Astrocyte (in vitro differentiated cells and primary cell): ENCODE measurements at places on chromosomes 6 and 20. TPM values are rescaled to one million over a fixed set of nuclear protein-coding genes. Genes with fewer than 3 reads are reported as not detected.

DNA sequence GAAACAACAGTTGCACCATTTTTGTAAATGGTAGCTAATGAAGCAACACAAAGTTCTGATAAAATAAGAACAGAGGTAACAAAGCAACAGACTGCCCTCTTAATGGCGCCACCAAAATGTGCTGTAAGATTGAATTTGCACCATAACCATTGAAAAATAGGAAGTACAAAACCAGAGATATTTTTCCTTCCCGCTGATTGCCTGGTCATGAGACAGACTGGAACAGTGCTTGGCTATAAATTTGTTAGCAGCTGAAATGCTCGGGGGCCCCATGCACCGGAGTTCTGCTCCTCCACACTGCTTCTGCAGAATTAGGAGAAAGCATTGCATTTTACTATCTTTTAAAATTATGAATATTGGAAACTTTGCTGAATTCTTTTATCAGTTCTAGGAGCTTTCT, 164.4 kb upstream of the QKI start:
- no peak for DNase-seq

- DNase-seq: peak; percentile 43
Measured at GRCh38 chr6:21596949-21597682, 3.6 kb downstream of the SOX4 start.

DNA sequence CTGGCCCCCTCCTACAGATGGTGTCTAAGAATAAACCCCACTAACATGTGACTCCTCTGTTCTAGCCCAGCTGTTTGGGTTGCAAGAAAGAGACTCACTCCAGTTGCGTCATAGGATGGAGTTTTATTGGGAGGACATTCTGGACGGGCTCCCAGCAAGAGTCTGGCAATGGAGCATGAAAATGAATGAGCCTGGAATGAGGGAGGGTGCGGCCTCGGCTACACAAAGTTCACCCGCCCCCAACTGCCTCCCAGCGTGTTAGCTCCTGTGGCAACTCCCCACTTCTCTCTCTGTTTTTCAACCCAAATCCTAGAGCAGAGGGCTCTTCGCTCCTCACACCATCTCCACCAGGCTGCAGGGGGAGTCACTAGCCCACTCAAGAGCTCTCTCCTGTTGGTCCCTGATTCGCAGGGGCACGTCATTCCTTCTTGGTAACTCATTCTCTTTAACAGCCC, 5.1 kb upstream of the ADAM33 start:
- peak; percentile 89 for DNase-seq

GRCh38 chr6:103893141-103893581, 966.6 kb downstream of the HACE1 start:
- DNase-seq: peak; percentile 3

DNA sequence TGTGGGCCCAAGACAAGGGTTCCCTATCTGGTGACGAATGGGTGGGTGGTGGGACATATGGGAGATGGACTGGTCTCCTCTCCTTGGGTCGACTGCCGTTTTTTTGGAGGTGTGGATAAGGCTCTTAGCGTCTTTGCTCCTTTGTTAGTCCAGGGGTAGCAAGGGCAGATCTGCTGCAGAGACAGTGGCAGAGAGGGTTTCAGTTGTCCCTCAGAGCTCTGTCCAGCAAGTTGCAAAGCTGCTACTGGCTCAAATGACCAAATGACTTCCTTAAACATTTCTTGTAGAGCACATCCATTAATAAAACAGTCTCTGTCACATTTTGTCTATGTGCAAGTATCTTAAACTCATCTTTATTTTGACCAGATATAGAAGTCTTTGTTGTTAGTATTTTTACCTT, 508.0 kb upstream of the ADGRB3 start:
- no peak for DNase-seq

- DNase-seq: no peak
Measured at GRCh38 chr6:102474041-102474807, 1080.7 kb downstream of the GRIK2 start.

DNA sequence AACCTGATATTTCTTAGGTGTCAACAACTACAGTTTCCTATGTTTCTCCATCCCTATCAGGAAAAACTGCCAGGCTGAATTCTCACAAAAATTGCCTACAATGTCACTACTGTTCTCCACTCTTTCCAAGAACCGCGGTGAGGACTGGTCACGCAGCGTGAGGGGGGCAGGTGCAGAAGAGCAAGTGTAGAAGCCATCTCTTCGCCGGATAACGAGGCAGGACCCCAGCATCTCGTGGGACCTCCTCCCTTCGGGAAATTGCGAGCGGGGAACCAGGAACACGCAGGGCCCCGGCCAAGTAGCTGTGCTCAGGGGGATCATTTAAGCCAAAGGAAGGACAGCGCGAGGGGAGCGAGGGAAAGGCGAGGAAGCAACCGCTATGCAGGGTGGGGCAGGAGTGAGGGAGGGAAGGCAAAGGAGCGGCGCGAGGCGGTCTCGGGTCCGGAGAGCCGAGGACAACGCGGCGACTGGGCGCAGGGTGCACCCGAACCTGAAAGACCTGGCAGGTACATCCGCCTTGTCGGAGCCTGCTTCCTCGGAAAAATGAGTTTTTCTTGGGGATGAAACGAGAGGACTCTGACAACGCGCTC, 559 bp downstream of the APMAP start:
- DNase-seq: no peak

- DNase-seq: no peak
Measured at GRCh38 chr6:87724983-87725811, 23.2 kb upstream of the AKIRIN2 start.

DNA sequence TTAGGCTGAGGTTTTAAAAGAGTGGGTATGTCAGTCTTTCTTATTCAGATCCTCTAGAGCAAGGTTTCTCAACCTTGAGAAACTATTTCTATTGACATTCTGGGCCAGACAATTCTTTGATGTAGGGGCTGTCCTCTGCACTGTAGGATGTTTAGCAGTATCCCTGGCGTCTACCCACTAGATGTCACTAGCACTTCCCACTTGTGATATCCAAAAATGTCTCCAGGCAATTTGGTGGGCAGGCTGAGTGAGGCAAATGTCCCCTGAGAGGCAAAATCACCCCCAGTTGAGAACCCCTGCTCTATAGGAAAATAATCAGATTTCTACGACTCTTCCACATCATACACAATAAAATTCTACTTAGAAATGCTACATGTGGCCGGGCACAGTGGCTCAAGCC, 7.7 kb upstream of the ZKSCAN8 start:
- DNase-seq: peak; percentile 9

DNA sequence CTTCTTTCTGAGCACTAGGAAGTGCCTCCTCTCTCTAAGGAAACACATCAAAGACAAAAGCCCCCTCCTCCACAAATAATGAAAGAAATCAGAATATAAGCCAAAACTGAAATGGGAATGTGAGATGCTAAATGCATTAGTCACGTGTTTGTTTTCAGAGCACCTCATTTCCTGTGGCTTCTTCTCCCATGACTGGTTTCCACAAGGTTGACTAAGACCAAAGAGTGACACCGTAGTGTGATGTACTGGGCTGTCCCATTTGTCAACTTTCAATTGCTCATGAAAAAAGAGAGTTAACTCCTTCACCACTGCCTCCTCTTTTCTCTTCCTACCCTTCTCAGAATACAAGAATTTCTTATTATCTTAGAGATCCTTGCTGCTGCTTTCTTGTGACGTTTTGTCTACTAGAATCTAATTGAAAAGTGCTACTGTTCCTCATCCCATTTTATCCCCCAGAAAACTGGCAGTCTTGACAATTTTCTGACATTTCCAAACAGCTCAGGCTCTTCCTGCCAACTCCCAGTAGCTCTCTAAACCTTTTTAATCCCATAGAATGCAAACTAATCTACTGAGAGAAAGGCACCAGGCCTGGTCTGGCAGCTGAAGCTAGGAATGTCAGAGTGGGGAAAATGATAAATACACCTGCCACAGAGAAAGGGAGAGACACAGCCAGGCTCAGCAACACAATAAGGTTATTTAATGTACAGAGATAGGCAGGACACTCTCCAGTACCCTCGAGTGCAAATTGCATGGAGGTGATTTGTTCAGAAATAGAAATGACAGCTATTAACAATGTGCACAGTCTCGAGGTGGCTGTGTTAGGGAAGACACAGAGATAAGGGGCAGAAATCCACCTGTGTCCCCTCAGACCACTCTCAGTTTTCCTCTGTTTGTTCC, 671.7 kb upstream of the NRSN1 start:
- peak; percentile 69 for DNase-seq

DNA sequence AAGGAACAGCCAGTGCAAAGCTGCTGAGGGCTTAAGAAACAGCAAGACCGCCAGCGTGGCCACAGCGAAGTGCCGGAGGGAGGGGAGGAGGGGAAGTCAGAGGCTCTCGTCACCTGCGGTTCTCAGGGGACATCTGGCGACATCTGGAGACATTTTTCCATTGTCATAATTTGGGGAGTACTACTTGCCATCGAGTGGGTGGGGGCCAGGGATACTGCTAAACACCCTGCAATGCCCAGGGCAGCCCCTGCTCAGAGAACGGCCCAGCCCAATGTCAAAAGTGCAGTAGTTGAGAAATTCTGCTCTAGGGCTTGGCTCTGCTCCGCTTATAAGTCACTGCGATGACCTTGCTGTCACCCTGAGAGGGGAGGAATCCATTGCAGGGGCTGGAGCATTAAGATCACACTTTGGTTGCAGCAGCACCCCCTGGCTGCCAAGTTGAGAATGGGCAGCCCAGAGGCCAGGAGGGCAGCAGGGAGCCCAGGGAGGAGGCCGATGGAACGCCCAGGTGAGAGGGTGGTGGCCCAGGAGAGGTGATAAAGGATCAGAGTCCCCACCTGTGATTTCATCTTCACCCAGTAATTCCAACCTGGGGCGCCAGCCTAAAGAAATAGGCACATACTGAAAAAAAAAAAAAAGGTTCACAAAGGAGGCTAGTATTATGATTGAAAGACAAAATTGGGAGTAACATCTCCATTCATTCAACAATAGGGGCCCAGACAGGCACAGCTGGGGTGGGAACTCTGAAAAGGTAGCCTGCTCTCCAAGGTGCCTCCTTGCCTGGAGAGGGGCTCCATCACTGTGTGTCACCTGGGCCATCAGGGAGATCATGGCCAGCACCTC, 218.2 kb downstream of the BMP7 start:
- DNase-seq: no peak

GRCh38 chr6:131640100-131640499, 3.0 kb downstream of the ENPP3 start:
- no peak for DNase-seq

GRCh38 chr6:108838101-108838717, 10.0 kb upstream of the ARMC2 start:
- DNase-seq: peak; percentile 15

GRCh38 chr6:7675353-7675945, 50.5 kb upstream of the BMP6 start:
- DNase-seq: no peak

- peak; percentile 25 for DNase-seq
Measured at GRCh38 chr6:138622967-138623366, 123.7 kb upstream of the NHSL1 start.

DNA sequence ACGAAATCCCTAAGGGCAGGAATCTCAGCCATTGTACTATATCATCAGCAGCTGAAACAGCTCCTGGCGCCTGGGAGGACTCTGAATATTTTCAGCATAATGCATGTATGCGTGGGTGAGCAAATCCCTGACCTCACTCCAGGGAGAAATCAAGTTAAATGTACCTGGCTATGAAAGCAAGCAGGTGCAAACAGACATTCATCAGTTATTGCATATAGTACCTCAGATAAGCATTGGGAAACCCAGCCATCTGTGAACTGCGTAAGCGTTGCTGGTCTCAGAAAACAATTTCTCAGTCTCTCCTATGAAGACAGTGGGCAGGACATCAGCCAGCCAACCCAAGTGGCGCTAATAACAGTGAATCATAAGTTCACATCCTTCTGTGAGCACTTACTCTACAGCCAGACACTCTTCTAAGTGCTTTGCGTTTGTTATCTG, 622.6 kb downstream of the EPM2A start:
- DNase-seq: peak; percentile 71

DNA sequence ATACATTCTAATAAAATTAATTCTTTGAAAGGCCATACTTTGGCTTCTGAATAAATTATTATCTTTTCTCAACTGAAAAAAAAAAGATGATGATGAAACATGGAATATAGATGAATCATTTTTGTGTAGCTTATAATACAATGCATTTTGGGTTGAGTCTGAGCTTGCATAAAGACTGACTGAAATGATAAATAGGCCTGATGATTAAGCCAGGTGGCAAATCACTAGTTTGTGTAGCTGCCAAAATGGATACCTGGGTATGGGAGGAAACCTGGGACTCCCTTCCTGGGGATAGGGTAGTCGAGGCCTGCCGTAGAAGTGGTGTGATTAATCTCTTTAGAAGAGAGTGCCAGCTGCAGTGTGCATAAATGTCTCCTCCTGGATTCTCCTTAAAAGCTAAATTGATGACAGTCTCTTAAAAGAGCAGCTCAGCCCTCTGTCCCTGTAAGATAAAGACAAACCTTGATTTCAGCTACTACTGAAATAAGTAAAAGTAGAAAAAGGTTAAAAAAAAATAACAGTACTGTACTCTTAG, 275.1 kb downstream of the GRIK2 start:
- DNase-seq: peak; percentile 4

DNA sequence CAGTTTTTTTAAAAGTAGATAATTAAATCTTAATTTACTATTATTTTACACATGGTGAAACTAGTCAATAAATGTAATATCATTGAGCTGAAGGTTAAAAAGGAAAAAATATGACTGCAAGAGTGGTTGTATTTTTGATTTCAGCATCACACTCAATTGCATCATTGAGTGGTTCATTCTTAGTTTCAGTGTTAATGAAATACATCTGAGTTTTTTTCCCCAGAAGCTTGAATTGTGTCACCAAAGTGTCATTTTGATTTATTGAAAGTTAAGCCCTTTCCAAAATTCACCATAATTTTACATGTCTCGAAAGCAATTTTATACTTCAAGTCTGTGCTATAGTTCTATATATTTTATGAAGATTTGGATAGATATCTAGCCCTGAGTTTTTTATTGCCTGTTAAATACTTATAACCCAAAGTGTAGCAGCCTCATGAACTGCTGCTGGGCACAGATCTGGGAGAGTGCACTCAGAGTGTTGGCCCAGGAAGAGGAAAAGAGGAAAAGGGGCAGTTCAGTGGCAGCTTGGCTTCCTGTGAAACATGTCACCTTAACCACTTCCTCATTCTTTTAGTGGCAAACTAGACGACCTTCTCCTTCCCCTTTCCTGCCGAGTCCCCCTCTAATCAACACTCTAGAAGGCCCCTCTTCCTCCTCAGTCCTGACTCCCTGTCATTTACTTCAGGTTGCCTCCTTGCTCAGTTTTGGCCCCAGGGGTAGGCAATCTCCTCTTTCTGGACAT, 140.7 kb downstream of the ESR1 start:
- no peak for DNase-seq

- DNase-seq: peak; percentile 10
Measured at GRCh38 chr6:498795-499231, 107.3 kb downstream of the IRF4 start.

- peak; percentile 95 for DNase-seq
Measured at GRCh38 chr20:43583982-43584432, 6.7 kb upstream of the IFT52 start.

GRCh38 chr6:148616841-148617240, 130.0 kb upstream of the UST start:
- no peak for DNase-seq

GRCh38 chr6:168678077-168678476, 237.1 kb downstream of the SMOC2 start:
- no peak for DNase-seq

Gene CBLN4
- not detected in 2 replicates for total RNA-seq

Gene EIF6
- 232 and 271 TPM in 2 replicates for total RNA-seq

Gene BPI
- total RNA-seq: not detected in 2 replicates

Gene HLA-DRB1
- 0.93 and 1.5 TPM in 2 replicates for total RNA-seq

Gene RBCK1
- total RNA-seq: 124 and 138 TPM in 2 replicates

Gene STMND1
- total RNA-seq: 0.16 TPM in 1 of 2 replicates, not detected in the other

Gene SERPINB6
- 68.4 and 75.3 TPM in 2 replicates for total RNA-seq
